ENCODE measurements at places on chromosomes 7 and 10.

GRCh38 chr10:76456197-76456596 is 1024.8 kb downstream of the LRMDA start:
- no peak for DNase-seq

GRCh38 chr7:75662579-75663301 is 76.0 kb downstream of the HIP1 start:
- no peak for DNase-seq

DNA sequence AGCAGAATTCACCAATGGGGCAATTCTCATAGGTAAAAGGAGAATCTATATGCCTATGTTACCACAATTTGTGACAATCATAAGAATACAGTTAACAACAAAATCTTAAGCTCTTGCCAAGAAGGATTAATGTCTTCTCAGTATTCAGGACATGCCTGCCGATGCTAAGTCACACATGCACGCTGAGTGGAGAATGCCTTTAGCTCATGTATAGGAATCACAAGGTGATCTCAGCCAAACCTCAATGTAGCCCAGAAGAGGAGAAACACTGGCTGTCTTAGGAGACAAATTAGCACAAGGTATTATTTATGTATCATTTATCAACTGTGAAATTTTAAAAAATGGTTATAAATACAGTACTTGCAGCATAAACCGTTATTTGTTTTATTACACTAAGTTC is 2.7 kb downstream of the HTR7 start:
- DNase-seq = no peak

DNA sequence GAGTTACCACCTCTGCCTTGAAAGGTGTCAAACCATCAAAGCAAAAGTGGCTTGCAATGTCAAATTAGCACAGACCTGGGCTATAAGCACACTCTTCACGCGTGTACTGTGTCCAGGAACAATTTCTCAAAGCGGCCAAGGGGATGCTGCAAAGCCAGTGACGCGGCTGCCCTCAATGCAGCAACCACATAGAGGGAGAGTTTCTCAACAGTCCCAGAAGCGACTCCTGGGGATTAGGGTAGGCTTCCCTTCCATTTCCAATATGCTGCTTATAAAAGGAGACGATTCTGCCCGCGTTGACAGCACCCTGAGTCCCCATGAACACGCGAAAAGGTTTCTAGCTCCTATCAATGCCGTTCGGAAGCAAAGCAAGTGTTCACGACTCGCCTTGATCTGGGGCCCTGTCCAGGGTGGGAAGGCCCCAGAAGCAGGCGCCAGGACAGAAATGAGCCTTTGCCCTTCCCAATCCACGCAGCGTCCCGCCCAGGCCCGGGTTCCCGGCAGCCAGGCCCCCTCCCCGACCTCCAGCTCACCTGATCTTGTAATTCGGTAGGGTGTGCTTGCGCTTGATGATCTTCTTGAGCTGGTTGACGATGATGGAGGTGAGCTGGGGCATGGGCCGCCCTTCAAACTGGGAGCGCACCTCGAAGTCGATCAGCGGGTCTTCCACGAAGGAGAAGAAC is 1.3 kb downstream of the PDZD8 start:
- DNase-seq = no peak

GRCh38 chr7:32264702-32265284 is 194.6 kb upstream of the PDE1C start:
- no peak for DNase-seq
